Fibroblast of skin of left biceps (primary cell): ENCODE measurements at places on chromosomes 7 and 10.
A peak's percentile ranks its signal among the peaks of the same experiment; 100 is the strongest.

- DNase-seq: no peak
Measured at GRCh38 chr7:101555269-101555920, 73.7 kb downstream of the MYL10 start.

- no peak for DNase-seq
Measured at GRCh38 chr7:35420656-35421055, 166.8 kb upstream of the TBX20 start.

GRCh38 chr10:35339942-35340341 is 3.6 kb downstream of the CCNY start:
- DNase-seq: no peak

DNA sequence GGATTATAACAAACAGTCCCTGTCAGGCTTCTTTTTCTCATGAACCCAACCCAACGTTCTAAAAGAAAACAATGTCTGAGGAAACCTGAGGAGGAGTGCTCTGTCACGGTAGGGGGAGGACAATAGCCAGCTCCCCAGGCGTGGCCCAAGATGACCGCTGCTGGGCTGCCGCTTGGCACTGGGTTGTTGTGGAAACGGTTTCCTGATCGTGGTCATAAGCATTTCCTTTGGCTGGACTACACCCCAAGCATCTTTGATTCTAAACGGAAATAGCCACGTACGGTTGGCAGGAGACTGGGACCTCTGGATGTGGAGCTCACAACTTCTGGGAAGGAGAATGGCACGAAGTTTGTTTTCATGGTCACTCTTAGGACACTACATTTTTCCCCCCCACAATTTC is 30.4 kb upstream of the DMBT1 start:
- DNase-seq: no peak

GRCh38 chr7:102149416-102149815 is 137.3 kb upstream of the SH2B2 start:
- DNase-seq: no peak

DNA sequence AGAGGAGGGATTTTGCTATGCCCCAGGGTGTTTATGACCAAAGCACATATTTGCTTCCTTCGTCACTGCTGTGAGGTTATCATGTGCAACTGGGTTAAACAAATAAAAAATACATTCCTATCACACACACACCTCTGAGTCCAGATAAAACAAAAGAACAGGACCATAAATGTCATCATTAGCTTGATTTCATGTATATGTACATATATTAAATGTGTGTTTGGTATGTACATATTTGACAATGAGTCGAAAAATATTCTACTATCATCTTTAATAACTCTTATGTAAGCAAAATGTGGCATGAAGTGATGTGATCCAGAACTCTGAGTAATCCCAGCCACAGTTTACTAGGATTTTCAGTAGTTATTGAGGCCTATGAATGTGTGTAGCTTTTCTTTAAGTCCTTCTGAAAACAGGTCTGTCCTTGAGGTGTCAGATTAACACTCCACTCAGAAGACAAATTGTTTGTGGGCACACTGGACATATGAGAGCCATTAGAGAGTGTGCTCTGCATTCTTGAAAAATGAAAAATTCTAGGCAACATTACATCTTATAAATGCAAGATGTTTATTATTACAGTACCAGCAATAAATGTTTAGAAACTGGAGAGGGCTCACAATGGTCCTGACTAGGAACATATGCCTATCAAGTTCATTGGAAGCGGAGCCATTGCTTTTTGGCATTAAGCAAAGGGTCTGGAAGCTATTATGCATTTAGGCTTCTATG is 335.1 kb upstream of the SEMA3A start:
- peak; percentile 73 for DNase-seq

GRCh38 chr7:151289891-151290290 is 41.4 kb upstream of the SMARCD3 start:
- DNase-seq: no peak

- DNase-seq: no peak
Measured at GRCh38 chr10:2936816-2937215, 130.5 kb upstream of the PFKP start.

DNA sequence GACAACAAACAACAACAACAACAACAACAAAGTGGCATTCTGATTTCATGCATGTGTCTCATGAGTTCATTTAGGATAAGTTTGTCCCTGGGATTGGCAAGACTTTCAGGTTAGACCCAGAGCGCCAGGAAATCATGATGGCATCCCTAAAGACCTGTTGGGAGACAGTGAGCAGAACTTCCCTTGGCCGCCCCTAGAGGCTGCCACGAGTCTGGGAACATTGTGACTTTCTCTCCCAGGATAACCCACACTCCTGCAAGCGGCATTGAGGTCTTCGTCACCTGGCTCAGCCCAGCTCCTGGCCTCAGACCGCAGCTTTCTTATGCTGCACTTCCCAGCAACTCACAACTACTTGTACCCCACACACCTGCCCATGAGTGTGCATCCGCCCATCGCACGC is 80.5 kb upstream of the RNF32 start:
- DNase-seq: no peak

GRCh38 chr7:158204453-158204852 is 383.2 kb downstream of the PTPRN2 start:
- no peak for DNase-seq

DNA sequence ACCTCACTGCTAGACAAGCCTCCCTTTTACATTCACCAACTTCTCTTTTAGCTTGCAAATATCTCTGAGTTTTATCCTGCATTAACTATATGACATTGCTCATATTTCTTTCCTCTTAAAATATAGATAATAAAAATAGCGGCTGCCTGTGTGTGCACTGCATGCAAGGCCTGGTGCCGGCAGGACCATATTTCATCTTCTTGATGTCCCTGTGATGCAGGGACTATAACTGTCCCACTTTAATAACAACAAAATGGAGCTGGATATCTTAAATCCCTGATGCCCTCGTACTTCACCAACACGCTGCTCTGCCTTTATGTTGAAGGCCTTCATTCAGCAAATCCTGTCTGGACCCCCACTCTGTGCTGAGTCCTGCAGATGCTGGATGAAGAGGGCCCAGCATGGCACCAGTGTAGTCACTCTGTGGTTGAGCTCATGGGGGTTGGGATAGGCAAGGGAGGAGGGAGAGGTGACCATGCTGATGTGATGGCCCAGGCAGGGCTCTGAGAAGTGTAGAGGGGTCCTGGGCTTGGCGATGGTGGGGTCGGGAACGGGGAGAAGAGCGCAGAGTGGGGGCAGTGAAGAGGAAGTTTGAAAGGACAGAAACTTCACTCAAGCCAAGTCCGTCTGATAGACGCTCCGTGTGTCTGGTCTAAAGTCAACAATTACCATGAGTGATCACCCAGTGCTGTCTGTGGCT is 40.4 kb downstream of the C10orf90 start:
- no peak for DNase-seq

DNA sequence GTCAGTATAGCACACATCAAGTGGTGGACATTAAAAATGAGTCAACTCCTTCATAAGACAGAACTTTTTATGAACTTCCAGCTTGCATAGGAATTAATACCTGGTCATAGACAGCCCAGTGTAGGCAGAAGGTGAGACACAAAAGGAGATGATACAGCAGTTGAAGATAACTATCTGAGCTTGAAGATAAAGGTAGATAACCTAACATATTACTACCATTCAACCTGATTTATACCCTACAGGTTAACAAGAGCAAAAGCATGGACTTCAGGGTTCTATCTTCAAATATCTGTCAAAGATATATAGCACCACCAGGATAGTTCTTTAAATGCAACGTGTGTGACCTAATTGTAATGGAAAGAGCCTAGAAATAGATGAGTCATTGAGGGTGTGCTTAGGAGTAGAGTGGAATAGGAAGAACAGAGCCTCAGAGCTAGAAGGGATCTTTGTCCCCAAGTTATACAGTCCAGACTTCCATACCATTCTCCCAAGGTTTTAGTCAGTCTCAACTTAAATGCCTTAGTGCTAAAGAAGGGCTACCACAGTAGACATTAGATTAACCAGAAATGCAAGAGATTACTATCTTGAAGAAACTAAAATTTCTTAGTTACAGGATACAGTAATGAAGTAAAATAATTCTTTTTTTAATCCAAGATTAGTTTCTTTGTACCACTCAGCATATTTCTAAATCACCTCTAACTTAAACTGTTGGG is 9.2 kb downstream of the ZNF800 start:
- no peak for DNase-seq

DNA sequence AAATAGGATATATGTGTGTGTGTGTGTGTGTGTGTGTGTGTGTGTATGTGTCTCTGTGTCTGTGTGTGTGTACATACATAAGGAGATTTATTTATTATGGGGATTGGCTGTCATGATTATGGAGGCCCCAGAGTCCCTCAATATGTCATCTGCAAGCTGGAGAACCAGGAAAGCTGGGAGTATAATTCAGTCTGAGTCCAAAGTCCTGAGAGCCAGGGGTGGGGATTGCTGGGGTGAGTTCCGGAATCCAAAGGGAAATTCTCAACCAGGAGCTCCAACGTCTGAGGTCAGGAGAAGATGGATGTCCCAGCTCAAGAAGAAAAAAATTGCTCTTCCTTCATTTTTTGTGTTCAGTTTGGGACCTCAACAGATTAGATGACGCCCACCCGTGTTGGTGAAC is 50.7 kb upstream of the PLPP4 start:
- no peak for DNase-seq

- DNase-seq: no peak
Measured at GRCh38 chr10:1328981-1329614, 272.9 kb downstream of the WDR37 start.

- no peak for DNase-seq
Measured at GRCh38 chr10:73875139-73875475, 752 bp upstream of the CAMK2G start.

GRCh38 chr7:113796557-113796956 is 122.3 kb downstream of the PPP1R3A start:
- peak; percentile 77 for DNase-seq

DNA sequence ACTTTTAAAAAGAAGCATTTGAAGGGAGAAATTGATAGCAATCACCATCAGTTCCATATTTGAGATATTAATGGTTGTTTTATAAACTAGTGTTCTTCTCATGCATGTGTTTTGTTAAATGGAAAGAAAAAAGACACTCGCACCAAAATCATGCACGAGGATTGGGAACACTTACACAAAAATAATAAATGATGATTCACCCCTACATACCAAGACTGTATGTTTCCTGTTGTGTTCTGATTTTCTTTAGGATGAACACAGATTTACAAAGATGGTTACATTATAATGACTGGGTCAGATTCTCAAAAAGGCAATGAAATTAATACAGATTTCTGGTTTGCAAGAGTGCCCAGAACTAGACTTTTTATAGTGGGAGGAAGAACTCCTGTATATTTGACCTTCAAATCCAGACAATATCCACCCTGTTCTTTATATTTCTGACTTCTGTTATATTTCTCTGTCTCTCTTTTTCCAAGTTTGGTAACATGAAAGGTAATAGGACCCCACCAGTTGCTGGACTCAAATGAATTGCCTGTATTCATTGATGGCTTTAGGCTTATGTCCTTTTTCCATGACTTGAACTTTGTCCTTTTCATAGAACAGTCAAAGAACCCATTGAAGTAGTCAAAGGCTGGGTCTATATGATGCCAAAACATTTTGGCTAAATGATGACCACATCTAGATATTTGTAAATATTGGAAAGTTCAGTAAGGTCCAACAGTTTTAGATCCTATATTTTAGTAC is 54.4 kb downstream of the SEMA3A start:
- DNase-seq: no peak

DNA sequence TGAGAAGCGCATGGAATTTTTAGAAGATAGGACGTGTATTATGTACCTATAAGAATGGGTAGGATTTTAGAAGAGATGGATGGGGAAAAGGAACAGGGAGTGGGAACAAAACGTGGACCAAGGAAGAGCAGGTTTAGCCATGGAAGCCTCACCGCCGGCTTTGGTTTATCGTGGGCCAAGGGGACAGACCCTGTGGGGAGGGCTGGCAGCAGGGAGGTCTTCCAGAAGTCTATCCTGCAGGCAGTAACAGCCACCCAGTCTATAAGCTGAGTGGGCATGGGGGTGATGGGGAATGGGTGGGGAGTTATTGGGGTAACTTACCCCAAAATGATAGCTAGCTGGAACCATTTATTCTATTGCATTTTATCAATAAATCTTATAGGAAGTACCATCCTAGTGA is 44.9 kb downstream of the IKZF1 start:
- DNase-seq: no peak

DNA sequence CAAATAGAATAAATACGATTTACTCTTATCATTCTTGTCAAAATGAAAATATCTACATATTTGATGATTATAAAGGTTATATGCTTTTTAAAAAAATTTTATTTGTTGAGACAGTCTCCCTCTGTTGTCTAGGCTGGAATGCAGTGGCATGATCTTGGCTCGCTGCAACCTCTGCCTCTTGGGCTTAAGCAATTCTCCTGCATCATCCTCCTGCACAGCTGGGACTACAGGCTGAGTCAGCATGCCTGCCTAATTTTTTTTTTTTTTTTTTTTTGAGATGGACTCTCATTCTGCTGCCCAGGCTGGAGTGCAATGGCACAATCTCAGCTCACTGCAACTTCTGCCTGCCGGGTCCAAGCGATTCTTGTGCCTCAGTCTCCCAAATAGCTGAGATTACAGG is 48.9 kb downstream of the PUS7 start:
- no peak for DNase-seq

DNA sequence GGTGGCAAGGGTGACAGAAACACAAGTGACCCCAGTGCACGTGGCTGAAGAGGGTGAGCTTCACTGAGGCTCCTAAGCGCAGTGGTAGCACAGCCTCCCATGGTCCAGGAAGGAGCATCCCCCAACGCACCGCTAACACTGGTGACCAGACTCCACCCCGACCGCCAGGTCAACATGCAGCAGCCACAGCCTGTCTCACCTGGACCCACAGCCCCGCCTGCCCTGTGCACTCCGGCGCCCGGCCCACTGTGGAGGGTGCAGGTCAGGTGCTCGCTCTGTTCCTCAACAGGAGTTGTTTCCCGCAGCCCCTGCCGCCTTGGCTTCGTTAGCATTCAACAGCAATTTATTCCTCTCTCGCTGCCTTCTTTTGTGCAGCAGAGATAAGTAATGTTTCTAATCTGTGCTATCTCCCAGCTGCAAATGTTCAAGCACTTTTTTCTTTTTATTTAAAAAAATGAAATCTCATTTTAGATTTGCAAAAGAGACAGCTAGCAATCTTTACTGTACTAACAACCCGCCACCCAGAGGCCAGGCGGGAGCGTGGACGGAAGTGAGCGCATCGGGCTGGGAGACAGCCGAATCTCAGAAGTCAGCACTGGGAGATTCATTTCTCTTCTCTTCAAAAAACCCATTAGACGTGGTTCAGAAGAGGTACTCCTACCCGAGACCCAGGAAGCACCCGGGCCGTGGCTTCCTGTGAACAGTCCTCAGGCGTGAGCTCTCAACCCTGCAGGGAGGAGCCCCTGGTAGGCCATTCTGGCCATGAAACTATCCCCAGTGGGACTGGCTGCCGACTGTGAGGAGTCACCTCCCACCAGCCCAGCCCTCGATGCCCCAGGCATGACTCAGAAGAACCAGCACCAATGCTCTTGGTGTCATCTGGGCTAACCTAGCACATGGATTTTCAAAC is 133.4 kb downstream of the MAD1L1 start:
- no peak for DNase-seq
